CD4-positive, CD25-positive, alpha-beta regulatory T cell (primary cell): ENCODE measurements at places on chromosomes 12 and 14. TPM values are rescaled to one million over a fixed set of nuclear protein-coding genes. Genes with fewer than 3 reads are reported as not detected.
A peak's percentile ranks its signal among the peaks of the same experiment; 100 is the strongest.

DNA sequence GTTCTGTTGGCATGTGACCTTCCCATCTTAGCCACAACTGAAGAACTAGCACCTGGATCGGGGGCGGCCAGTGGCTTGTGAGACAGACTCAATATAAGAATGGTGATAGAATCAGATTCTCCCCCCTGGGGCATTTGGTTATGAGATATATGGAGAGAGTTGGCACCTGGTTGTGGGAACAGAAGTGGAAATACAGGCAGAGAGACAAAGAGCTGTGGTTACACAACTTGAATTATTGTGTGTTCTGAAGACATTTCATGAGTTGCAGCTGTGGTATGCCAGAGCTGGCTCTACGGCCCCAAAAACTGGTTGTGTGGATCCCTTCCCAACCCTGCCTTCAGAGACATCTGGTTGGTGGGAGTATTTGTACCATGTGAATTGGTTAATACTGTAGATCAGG, 2.9 kb upstream of the MSRB3 start:
- H3K27me3 ChIP-seq = peaks cover 39% of the 10 kb centered on the region
- DNase-seq = no peak
- peaks cover 9% of the 10 kb centered on the region for H3K4me1 ChIP-seq
- H3K27ac ChIP-seq = no peak overlapping the region
- no peak overlapping the region for H3K4me3 ChIP-seq

DNA sequence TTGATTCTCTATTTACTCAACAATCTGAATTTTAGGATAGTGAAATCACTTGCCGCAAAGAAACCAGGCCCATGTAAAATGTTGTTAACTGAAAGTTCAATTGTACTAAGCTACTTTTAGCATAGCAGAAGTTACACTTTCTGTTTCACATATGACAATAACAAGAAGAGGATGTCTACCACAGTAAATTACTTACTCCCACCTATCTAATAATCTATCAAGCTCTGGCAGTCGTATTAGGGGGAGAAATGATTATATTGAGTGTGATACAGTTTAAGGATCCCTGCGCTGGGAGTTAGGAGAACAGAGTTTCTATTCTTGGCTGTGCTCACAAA, 66.5 kb upstream of the CAND1 start:
- no peak overlapping the region for H3K27ac ChIP-seq
- peak; percentile 39 for DNase-seq
- peaks cover 3% of the 10 kb centered on the region for H3K27me3 ChIP-seq

DNA sequence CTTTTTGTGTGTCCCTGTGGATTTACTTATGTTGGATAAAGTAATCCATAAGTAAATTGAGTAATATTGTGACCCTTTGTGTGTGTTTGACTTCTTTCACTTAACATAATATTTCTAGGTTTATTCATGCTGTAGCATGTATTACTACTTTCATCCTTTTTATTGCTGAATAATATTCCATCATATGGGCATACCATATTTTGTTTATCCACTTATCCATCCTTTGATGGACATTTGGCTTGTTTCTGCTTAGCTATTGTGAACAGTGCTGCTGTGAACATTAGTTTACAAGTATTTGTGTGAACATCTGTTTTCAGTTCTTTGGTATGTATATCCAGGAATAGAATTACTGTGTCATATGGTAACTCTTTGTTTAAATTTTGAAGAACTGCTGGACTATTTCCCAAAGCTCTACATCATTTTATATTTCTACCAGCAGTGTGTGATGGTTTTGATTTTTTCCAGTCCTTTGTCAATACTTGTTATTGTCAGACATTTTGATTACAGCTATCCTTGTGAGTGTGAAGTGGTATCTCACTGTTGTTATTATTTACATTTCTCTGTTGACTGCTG, 25.2 kb downstream of the G2E3 start:
- no peaks in the 10 kb centered on the region for H3K4me1 ChIP-seq
- no peaks in the 10 kb centered on the region for H3K27me3 ChIP-seq
- H3K27ac ChIP-seq = no peak overlapping the region
- H3K4me3 ChIP-seq = no peak overlapping the region

- no peaks in the 10 kb centered on the region for H3K27me3 ChIP-seq
- H3K27ac ChIP-seq = peak within 1 kb of the TSS; percentile 86
- DNase-seq = peak; percentile 62
- H3K36me3 ChIP-seq = peaks cover 4% of the 10 kb centered on the region
- peak within 1 kb of the TSS; percentile 86 for H3K4me3 ChIP-seq
- peaks cover 27% of the 10 kb centered on the region for H3K4me1 ChIP-seq
Measured at GRCh38 chr12:132761032-132761920, at the start of gene ANKLE2. ANKLE2 (minus strand) TSS chr12:132761832; CDS start chr12:132761798, 34 bp downstream.

The RTN1 gene
- not detected for polyA plus RNA-seq
